ENCODE measurements at places on chromosomes 5 and 9. TPM values are rescaled to one million over a fixed set of nuclear protein-coding genes. Genes with fewer than 3 reads are reported as not detected.

SLC34A1 gene
- total RNA-seq: 0.05 TPM

SLCO6A1 gene
- 0.14 TPM for total RNA-seq

JADE2 gene
- 11.8 TPM for total RNA-seq

MACIR gene
- 7.6 TPM for total RNA-seq

CARTPT gene
- 0.24 TPM for total RNA-seq

ECM2 gene
- 1.3 TPM for total RNA-seq

PCDHGA4 gene
- 0.19 TPM for total RNA-seq

SV2C gene
- total RNA-seq: 0.05 TPM

- H3K27me3 ChIP-seq: no peaks in the 10 kb centered on the region
- H3K4me1 ChIP-seq: no peaks in the 10 kb centered on the region
- no peak overlapping the region for H3K27ac ChIP-seq
- no peaks in the 10 kb centered on the region for H3K36me3 ChIP-seq
Observed at GRCh38 chr9:21160178-21160577, 6.3 kb downstream of the IFNA21 start.

DNA sequence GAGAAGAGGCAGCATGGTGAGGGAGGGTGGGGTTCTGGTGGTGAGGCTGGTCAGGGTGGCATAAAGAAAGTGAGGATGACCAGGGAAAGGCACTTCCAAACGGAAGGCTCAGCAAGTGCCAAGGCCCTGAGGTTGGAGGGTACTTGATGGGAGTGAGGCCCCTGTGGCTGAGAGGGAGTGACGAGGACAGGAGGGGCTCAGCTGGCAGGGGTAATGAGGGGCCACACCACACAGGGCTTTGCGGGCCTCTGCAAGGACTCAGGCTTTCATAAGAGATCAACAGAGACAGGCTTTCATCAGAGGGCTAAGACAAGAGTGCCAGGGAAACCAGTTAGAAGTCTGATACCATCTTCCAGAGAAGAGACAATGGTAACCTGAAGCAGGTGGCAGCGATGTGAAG is 23.6 kb downstream of the ARPC5L start:
- no peak for DNase-seq
- H3K27me3 ChIP-seq: peaks cover 49% of the 10 kb centered on the region
- no peaks in the 10 kb centered on the region for H3K4me1 ChIP-seq
- H3K27ac ChIP-seq: no peak overlapping the region

GRCh38 chr5:122788371-122788770 is 13.5 kb downstream of the SNX2 start:
- DNase-seq: no peak
- no peaks in the 10 kb centered on the region for H3K4me1 ChIP-seq
- no peaks in the 10 kb centered on the region for H3K36me3 ChIP-seq

DNA sequence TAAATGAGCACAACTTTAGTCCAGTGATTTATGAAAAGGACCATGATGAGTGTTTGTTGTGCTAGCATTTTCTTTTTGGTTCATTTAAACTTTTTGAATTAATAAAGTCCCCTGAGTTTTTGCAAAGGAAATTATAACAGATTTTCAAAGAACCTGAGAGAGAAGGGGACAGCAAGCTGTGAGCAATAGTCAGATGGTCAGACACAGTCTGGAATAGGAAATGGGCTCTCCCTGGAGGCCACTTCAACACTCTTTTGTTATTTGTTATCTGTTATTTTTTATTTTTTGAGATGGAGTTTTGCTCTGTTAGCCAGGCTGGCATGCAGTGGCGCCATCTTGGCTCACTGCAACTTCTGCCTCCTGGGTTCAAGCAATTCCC is 171.1 kb downstream of the ARHGEF28 start:
- H3K27me3 ChIP-seq: no peaks in the 10 kb centered on the region
- no peaks in the 10 kb centered on the region for H3K36me3 ChIP-seq
- no peak overlapping the region for H3K27ac ChIP-seq
- no peak for DNase-seq

DNA sequence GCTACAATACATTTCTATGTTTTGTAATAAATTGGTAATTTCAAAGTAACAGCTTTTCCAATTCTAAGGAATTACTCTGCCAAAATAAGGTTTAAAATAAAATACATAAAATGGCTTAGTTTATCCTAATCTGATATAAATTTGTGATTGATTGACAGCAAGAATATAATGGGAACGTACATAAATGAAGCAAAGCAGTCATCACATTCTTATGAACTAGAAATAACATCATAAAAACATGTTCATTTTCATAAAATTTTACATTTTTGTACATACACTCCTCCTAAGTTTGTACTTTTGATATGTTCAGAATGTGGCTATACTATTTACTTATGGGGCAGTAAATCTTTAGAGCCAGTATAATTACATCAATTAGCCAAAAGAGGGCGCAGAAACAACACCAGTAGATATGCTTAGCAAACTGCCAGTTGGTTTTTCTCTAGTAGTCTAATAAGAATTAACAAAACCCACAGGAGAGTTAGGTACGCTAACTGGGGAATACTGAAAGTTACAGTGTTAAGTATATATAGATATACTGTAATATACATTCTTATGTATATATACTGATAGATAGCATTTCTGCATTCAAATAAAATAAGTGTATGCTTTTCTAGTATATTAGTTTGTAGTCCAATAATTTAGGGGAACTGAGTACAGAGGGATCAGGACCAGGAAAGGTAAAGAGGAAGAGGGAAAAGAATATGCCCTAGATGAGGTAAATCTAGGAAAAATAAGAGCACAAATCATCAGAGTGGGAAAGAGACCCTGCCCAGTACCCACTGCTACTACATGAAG is 76.8 kb downstream of the ZDHHC21 start:
- H3K4me1 ChIP-seq: no peaks in the 10 kb centered on the region
- H3K36me3 ChIP-seq: no peaks in the 10 kb centered on the region
- DNase-seq: peak; percentile 55
- no peak overlapping the region for H3K27ac ChIP-seq
- no peaks in the 10 kb centered on the region for H3K27me3 ChIP-seq
- no peak overlapping the region for H3K4me3 ChIP-seq

- H3K36me3 ChIP-seq: no peaks in the 10 kb centered on the region
- H3K4me1 ChIP-seq: peaks cover 17% of the 10 kb centered on the region
- H3K27me3 ChIP-seq: no peaks in the 10 kb centered on the region
Observed at GRCh38 chr9:132800038-132800648, 77.9 kb downstream of the AK8 start.

DNA sequence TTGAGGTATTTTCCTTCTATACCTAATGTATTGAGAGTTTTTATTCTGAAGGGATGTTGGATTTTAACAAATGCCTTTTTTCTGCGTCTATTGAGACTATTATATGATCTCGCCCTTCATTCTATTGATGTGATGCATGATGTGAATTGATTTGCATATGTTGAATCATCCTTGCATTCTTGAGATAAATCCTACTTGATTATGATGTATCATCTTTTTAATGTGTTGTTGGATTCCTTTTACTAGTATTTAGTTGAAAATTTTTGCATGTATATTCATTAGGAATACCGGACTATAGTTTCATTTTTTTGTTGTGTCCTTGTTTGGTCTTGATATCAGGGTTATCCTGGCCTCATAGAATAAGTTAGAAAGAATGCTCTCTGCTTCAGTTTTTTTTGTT is 169.7 kb downstream of the NPR3 start:
- no peak overlapping the region for H3K27ac ChIP-seq
- H3K4me1 ChIP-seq: no peaks in the 10 kb centered on the region
- no peaks in the 10 kb centered on the region for H3K36me3 ChIP-seq

- no peaks in the 10 kb centered on the region for H3K36me3 ChIP-seq
- H3K4me3 ChIP-seq: no peak overlapping the region
- no peak overlapping the region for H3K27ac ChIP-seq
- peaks cover 7% of the 10 kb centered on the region for H3K4me1 ChIP-seq
- DNase-seq: no peak
Observed at GRCh38 chr9:126442636-126443035, 116.0 kb downstream of the MVB12B start.

GRCh38 chr5:135697251-135697958 is 118.6 kb upstream of the CXCL14 start:
- no peaks in the 10 kb centered on the region for H3K27me3 ChIP-seq
- DNase-seq: no peak
- no peak overlapping the region for H3K27ac ChIP-seq
- no peaks in the 10 kb centered on the region for H3K4me1 ChIP-seq

GRCh38 chr5:127254729-127255284 is 35.8 kb upstream of the MEGF10 start:
- DNase-seq: no peak
- H3K4me1 ChIP-seq: no peaks in the 10 kb centered on the region
- no peaks in the 10 kb centered on the region for H3K27me3 ChIP-seq
- H3K4me3 ChIP-seq: no peak overlapping the region
- no peaks in the 10 kb centered on the region for H3K36me3 ChIP-seq

DNA sequence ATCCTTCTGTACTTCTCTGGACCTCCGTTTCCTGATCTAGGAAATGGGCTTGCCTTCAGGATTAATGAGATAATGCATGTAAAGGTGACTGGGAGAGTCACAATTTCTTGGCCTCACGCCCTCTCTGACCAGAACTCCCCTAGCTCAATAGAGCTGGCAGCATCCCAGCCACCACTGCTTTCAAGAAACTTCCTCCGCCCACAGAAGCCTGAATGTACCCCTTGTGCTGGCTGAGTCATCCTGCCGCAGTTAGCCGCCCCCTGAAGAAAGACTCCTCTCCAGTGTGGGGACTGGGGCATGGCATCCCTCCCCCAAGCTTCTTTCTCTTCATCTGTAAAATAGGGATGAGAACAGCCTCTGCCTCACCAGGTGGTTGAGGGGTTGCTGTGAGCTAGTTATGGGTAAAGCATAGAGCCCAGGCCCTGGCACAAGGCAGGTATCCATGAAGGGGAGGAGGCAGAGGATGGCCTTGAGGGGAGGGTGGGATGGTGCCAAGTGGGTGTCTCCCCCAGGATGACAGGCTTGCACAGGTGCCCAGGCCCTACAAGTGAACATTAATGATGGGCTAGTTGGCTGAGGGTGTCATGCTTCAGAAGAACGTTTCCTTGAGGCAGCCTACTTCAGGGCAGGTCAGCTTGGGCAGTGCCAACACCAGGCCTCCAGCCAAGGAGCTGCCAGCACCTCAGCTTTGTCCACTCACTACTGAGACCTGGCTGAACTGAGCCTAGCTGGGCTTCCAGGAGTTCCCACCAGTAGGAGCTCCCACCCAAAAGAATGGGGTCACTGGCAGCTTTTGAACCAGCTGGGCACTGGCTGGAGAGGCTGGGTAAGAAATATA is 3.4 kb downstream of the PDLIM4 start:
- no peak for DNase-seq
- H3K36me3 ChIP-seq: no peaks in the 10 kb centered on the region
- no peak overlapping the region for H3K4me3 ChIP-seq
- peaks cover 36% of the 10 kb centered on the region for H3K27me3 ChIP-seq
- peaks cover 12% of the 10 kb centered on the region for H3K4me1 ChIP-seq
- no peak overlapping the region for H3K27ac ChIP-seq

DNA sequence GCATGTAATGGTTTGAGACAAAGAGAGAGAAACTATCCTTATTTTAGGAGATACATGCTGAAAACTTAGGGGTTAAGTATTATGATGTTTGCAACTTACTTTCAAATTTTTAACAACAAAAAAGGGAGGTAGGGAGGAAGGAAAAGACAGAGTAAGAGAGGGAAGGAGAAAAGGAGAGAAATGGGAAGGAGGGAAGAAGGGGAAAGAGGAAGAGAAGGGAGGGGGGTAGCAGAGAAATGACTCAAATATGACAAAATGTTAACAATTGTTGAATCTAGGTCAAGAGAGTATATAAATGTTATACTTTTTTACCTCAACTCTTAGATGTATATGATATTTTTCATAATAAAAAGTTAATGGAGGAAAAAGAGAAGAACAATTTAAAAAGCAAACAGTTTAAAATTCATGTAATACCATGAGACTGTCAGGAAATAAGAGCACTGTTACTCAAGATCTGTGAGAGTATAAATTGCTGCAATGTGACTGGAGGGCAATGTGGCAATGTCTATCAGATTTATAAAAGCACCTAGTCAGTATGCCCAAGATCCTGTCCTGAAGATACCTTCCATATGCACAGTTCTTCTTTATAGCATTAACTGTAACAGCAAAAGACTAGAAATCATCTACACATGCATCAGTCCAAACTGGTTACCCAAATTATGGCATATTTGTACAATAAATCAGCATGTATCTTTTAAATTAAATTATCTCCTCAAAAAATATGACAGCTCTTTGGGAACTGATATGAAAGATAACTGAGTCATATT is 16.3 kb downstream of the FBXW11 start:
- no peak for DNase-seq
- no peak overlapping the region for H3K27ac ChIP-seq
- no peak overlapping the region for H3K4me3 ChIP-seq
- H3K36me3 ChIP-seq: peaks cover 3% of the 10 kb centered on the region
- H3K4me1 ChIP-seq: peaks cover 6% of the 10 kb centered on the region

GRCh38 chr9:33752130-33752637 is 43.2 kb upstream of the PRSS3 start:
- peaks cover 26% of the 10 kb centered on the region for H3K27me3 ChIP-seq
- H3K27ac ChIP-seq: no peak overlapping the region
- DNase-seq: no peak
- H3K4me1 ChIP-seq: peaks cover 42% of the 10 kb centered on the region
- no peaks in the 10 kb centered on the region for H3K36me3 ChIP-seq
- H3K4me3 ChIP-seq: no peak overlapping the region

GRCh38 chr5:137856201-137856600 is 11.5 kb upstream of the MYOT start:
- H3K27ac ChIP-seq: no peak overlapping the region
- H3K4me1 ChIP-seq: peaks cover 3% of the 10 kb centered on the region
- H3K4me3 ChIP-seq: no peak overlapping the region
- DNase-seq: no peak

DNA sequence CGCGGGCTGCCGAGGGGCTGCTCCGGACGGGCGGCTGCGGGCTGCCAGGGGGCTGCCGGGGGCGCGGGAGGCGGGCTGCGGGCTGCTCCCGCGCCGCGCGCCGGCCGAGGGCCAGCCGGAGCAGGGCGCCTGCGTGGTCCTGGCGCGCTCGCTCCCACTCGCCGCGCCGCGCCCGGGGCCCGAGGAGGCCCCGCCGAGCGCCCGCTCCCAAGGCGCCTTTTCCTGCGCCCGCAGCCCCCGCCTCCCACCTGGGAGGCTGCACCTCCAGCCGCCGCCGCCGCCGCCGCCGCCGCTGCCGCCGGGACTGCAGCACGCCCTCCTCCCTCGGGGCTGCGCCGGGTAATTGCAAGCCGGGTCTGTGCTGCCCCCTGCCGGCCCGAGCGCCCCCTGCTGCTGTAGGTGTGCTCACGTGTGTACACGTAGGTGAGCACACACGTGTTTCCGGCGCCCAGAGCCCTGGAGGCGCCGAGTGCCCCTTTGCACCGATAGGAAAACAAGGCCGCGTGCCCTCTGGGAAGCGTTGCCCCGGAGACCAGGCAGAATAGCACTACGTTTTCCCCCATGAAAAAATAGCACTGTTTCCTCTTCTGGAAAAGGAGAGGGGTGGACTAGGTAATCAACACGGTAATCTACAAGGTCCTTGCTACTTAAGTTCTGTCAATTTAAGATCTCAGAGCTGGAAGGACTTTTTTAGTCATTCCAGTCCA is at the start of gene EPB41L4B:
TSS of gene EPB41L4B (minus strand) at position 318 of the 707 bp plus-strand sequence. CDS start 613 bp downstream, outside the sequence.
- H3K4me1 ChIP-seq: peaks cover 7% of the 10 kb centered on the region
- H3K36me3 ChIP-seq: no peaks in the 10 kb centered on the region
- H3K27ac ChIP-seq: no peak within 1 kb of the TSS
- peak within 1 kb of the TSS; percentile 50 for H3K4me3 ChIP-seq
- peaks cover 52% of the 10 kb centered on the region for H3K27me3 ChIP-seq
- DNase-seq: peak; percentile 80

Measured in thymus (tissue), 14 donors.